Aortic smooth muscle cell (primary cell): ENCODE measurements at places on chromosomes 13 and 19. TPM values are rescaled to one million over a fixed set of nuclear protein-coding genes. Genes with fewer than 3 reads are reported as not detected.

DMWD gene
- 32.6 and 34.7 TPM in 2 replicates for total RNA-seq

FFAR2 gene
- not detected in 2 replicates for total RNA-seq

TRIM13 gene
- total RNA-seq: 16.2 and 18.3 TPM in 2 replicates

ZC3H13 gene
- total RNA-seq: 16.8 and 17.6 TPM in 2 replicates

SULT2A1 gene
- total RNA-seq: not detected in 2 replicates

PROSER3 gene
- 3.6 and 4.7 TPM in 2 replicates for total RNA-seq

ERF gene
- total RNA-seq: 19.8 and 23.5 TPM in 2 replicates

FPR3 gene
- under 0.01 TPM in 2 replicates for total RNA-seq

PRODH2 gene
- not detected in 2 replicates for total RNA-seq

MEDAG gene
- total RNA-seq: 76.6 and 183 TPM in 2 replicates

SARS2 gene
- 7.8 and 8.2 TPM in 2 replicates for total RNA-seq

ZNF132 gene
- total RNA-seq: 9.5 and 10.3 TPM in 2 replicates

MEX3D gene
- 23.3 and 28.5 TPM in 2 replicates for total RNA-seq

S1PR2 gene
- total RNA-seq: 9.1 and 9.4 TPM in 2 replicates

IRS2 gene
- 1.1 and 1.2 TPM in 2 replicates for total RNA-seq
